ENCODE measurements at places on chromosomes 3 and 15. TPM values are rescaled to one million over a fixed set of nuclear protein-coding genes. Genes with fewer than 3 reads are reported as not detected.
A peak's percentile ranks its signal among the peaks of the same experiment; 100 is the strongest.

ZDHHC19 gene
- total RNA-seq = 0.57 TPM

SERINC4 gene
- total RNA-seq = 0.13 TPM

PATL2 gene
- 2.1 TPM for total RNA-seq

ZMYND10 gene
- total RNA-seq = 14.2 TPM

CYP1A2 gene
- not detected for total RNA-seq

TRH gene
- not detected for total RNA-seq

PSTPIP1 gene
- 22.1 TPM for total RNA-seq

ASB14 gene
- total RNA-seq = not detected

SCAANT1 gene
- total RNA-seq = not detected

KCNAB1 gene
- total RNA-seq = 6.6 TPM

NPAP1 gene
- total RNA-seq = 0.19 TPM

GRCh38 chr15:76945494-76946093 is 14.0 kb downstream of the RCN2 start:
- H3K4me3 ChIP-seq = no peak overlapping the region
- DNase-seq = no peak
- H3K36me3 ChIP-seq = peaks cover 3% of the 10 kb centered on the region
- H3K4me1 ChIP-seq = no peaks in the 10 kb centered on the region
- no peaks in the 10 kb centered on the region for H3K27me3 ChIP-seq
- H3K27ac ChIP-seq = no peak overlapping the region

DNA sequence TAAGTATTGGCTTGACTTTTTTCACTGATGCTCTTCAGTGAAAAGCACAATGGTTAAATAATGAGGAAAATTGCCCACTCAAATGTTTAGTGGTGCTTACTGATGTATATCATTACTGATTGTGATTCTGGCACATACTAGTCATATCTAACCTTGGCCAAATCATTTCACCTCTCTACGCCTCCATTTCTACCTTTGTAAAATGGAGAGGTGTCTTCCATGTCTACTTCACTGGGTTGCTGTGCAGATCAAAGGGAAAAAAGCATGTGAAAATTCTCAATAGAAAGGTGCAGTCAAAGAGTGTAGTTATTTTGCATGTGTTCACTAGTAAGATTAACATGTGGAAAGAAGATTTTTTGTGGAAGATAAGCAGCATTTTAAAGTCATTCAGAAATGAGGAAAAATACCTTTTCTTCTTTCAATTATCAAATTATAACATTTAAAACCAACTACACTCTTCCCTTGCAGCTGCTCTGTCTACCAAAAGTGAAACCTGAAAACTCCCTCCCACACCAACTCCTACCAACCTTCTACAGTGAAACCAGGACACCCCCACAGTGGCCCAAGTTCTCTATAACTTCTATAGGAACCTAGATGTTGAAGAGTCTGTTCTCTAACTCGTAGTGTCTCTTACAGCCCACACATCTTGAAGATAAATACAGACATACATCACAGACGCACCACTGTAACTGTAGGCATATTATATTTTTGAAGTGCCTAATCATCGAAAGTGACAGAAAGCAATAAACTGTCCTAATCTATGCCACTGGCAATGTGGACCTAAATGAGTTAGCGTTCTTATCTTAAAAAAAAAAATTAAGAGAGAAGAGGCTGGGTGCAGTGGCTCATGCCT is 1.4 kb downstream of the CD200R1 start:
- H3K4me3 ChIP-seq = no peak overlapping the region
- no peaks in the 10 kb centered on the region for H3K27me3 ChIP-seq
- H3K4me1 ChIP-seq = no peaks in the 10 kb centered on the region

- H3K27ac ChIP-seq = no peak overlapping the region
- H3K4me1 ChIP-seq = peaks cover 13% of the 10 kb centered on the region
- H3K4me3 ChIP-seq = no peak overlapping the region
- H3K27me3 ChIP-seq = peaks cover 9% of the 10 kb centered on the region
- peak; percentile 54 for DNase-seq
These were observed 682 bp downstream of the ITPKA start for GRCh38 chr15:41494190-41494921.

DNA sequence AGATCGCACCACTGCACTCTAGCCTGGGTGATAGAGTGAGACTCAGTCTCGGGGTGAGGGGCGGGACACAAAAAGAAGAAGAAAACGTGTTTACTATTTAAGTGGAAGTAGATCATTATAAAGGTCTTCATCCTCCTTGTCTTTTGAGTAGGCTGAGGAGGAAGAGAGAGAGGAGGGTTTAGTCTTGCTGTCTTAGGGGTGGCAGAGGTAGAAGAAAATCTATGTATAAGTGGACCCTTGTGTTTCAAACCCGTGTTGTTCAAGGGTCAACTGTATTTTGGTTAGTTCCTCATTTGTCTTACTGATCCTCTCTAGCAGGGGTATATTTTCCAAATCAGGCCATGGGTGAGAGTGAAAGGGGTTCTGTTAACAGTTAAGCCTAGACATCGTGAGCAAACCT is 40.1 kb downstream of the TRIM71 start:
- H3K27ac ChIP-seq = no peak overlapping the region
- H3K27me3 ChIP-seq = no peaks in the 10 kb centered on the region
- no peak overlapping the region for H3K4me3 ChIP-seq
- H3K36me3 ChIP-seq = no peaks in the 10 kb centered on the region

GRCh38 chr3:129121016-129121791 is 400 bp downstream of the RAB43 start:
- H3K27me3 ChIP-seq = no peaks in the 10 kb centered on the region
- no peaks in the 10 kb centered on the region for H3K36me3 ChIP-seq
- peak; percentile 29 for DNase-seq
- H3K27ac ChIP-seq = peak overlapping the region; percentile 94
- peak overlapping the region; percentile 78 for H3K4me3 ChIP-seq
- peaks cover 36% of the 10 kb centered on the region for H3K4me1 ChIP-seq

DNA sequence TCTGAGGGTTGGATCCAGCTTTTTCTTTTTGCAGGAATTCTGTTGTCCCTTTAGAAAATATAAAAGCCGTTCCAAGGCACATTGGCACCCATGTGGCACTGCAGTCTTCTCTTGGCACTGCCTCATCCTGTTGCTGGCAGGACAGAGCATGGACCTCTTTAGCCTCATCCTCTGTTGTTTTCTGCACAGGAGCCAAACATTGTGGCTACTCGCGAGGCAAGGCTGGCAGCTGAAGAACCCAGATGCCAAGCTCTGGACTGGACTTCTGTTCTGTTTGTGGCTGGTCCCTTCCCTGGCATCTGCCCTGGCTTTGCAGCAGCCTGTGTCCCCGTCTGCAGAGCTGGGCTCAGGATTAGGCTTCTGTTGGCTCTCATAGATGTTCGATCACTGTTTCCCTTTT is 224.7 kb upstream of the TBC1D5 start:
- H3K4me3 ChIP-seq = no peak overlapping the region
- H3K36me3 ChIP-seq = no peaks in the 10 kb centered on the region
- no peak for DNase-seq
- H3K27ac ChIP-seq = no peak overlapping the region
- no peaks in the 10 kb centered on the region for H3K4me1 ChIP-seq
- no peaks in the 10 kb centered on the region for H3K27me3 ChIP-seq

DNA sequence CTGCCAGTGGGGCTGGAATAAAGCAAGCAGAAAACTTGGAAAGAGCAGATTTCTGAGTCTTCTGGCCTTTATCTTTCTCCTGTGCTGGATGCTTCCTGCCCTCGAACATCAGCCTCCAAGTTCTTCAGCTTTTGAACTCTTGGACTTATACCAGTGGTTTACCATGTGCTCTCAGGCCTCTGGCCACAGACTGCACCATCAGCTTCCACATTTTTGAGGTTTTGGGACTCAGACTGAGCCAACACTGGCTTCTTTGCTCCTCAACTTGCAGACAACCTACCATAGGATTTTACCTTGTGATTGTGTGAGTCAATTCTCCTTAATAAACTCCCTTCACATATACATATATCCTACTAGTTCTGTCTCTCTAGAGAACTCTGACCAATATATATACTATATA is 706.6 kb downstream of the NR2F2 start:
- H3K27ac ChIP-seq = no peak overlapping the region
- H3K27me3 ChIP-seq = no peaks in the 10 kb centered on the region
- H3K4me3 ChIP-seq = no peak overlapping the region
- H3K4me1 ChIP-seq = no peaks in the 10 kb centered on the region
- no peaks in the 10 kb centered on the region for H3K36me3 ChIP-seq

DNA sequence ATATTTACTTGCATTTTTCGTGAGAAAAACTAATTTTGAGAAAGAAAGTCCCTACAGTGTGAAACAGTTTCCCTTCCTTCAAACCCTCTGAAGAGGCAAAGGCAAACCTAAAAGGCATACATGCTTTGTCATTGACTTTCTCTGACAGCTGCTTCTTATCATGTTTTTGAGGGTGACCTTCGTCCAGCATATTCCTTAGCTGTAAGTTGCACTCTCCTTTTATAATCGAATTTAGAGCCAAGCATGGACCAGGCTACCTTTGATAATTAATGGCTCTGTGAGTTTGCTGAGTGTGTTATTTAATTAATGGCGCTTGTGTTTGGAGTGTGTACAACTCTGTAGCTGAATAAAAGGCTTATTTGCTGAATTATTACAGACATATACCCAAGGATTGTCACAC is 684.2 kb upstream of the CFAP20DC start:
- no peaks in the 10 kb centered on the region for H3K36me3 ChIP-seq
- no peak overlapping the region for H3K27ac ChIP-seq
- DNase-seq = no peak
- H3K4me1 ChIP-seq = no peaks in the 10 kb centered on the region

- no peaks in the 10 kb centered on the region for H3K27me3 ChIP-seq
- H3K4me1 ChIP-seq = no peaks in the 10 kb centered on the region
- H3K36me3 ChIP-seq = no peaks in the 10 kb centered on the region
These were observed 32.3 kb downstream of the ATP13A5 start for GRCh38 chr3:193346259-193346658.

DNA sequence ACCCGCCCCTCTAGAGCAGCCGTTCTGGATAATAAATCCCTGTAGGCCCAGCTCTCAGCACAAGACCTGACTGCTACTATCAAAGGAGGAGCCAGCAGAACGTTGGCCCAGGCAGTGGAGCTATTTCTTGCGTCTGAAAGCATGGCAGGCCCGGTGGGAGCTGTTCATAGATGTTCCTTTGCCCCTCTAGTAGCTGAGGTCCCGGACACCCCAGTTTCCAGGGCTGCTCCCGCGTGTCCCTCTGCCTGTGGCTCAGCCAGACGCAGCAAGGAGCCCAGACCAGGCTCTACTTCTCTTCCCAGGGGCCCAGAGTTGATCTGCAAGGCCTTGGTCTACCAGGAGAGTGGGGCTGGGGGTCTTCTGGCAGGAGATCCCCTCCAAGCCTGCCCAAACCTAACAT is 76.1 kb downstream of the FAM174B start:
- H3K4me1 ChIP-seq = no peaks in the 10 kb centered on the region
- H3K36me3 ChIP-seq = no peaks in the 10 kb centered on the region
- no peak overlapping the region for H3K4me3 ChIP-seq
- H3K27ac ChIP-seq = no peak overlapping the region
- DNase-seq = no peak

- peak overlapping the region; percentile 35 for H3K27ac ChIP-seq
- H3K36me3 ChIP-seq = peaks cover 4% of the 10 kb centered on the region
- no peaks in the 10 kb centered on the region for H3K27me3 ChIP-seq
- peak overlapping the region; percentile 88 for H3K4me3 ChIP-seq
These were observed 476 bp downstream of the IP6K2 start for GRCh38 chr3:48716508-48716981.
